ENCODE measurements at places on chromosomes 6 and 20. TPM values are rescaled to one million over a fixed set of nuclear protein-coding genes. Genes with fewer than 3 reads are reported as not detected.
A peak's percentile ranks its signal among the peaks of the same experiment; 100 is the strongest.

- peaks cover 14% of the 10 kb centered on the region for H3K27me3 ChIP-seq
- no peaks in the 10 kb centered on the region for H3K4me1 ChIP-seq
- peak within 1 kb of the TSS; percentile 22 for H3K4me3 ChIP-seq
- H3K27ac ChIP-seq, result no peak within 1 kb of the TSS
Observed at GRCh38 chr6:35776364-35777215, at the start of gene CLPSL2. CLPSL2 (plus strand) TSS chr6:35776598; CDS start chr6:35776619, 21 bp downstream.

The RSPH4A gene
- polyA plus RNA-seq, result not detected

- no peak for DNase-seq
- no peaks in the 10 kb centered on the region for H3K36me3 ChIP-seq
Observed at GRCh38 chr6:113994934-113995342, 24.0 kb upstream of the HDAC2 start.

GRCh38 chr6:155505608-155505989 lies 50.0 kb upstream of the NOX3 start:
- no peaks in the 10 kb centered on the region for H3K4me1 ChIP-seq
- H3K27ac ChIP-seq, result no peak overlapping the region

The SMLR1 gene
- not detected for polyA plus RNA-seq

DNA sequence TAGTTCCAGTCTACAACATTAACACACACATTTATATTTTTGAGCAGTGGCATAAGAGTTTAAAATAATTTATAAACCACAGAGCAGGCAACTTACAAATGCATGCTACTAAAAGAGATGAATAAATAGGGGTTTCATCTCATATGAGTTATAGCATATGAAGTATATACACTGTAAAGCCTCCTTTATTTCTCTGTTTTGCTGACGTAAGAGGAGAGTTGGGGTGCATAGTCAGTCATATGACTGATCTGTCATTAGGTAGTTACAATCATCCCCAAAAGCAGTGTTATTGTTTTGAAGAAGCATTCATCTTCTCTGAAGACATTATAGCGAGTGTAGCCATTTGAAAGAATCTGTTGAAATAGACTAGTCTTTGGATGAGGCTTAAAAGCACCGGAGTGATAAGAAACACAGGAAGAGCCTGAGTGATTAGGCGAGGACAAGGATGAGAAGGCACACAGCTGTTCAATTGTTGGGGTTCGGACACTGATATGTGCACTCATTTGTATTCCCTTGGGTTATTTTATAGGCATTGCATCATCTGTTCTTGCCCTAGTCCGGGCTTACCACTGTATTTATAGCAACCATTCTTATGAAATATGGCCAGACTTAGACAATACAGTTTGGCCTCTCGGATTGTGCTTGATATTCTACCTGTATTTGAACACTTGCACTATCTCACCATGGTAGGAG lies 325.7 kb downstream of the SAMD5 start:
- no peak overlapping the region for H3K27ac ChIP-seq
- no peaks in the 10 kb centered on the region for H3K36me3 ChIP-seq
- H3K4me3 ChIP-seq, result no peak overlapping the region
- no peaks in the 10 kb centered on the region for H3K4me1 ChIP-seq
- DNase-seq, result no peak

DNA sequence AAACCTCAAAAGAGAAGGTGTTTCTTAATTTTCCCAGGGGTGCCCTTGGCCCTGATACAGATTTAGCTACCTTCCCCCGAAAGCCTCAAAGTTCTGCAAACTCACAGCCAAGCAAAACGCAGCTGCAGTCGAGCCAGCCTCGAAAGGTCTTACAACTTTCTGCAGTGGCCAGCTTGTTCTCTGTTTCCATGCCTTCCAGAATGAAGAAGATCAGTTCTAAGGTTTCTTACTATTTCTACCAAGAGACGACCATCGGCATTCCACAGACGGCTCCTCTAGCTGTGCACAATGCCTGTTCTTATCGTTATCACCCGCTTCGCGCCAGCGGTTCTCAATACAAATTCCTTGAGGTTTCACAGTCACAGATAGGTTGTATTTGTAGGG lies 28.5 kb upstream of the CCR6 start:
- H3K27me3 ChIP-seq, result no peaks in the 10 kb centered on the region
- H3K4me3 ChIP-seq, result peak overlapping the region; percentile 46
- DNase-seq, result no peak
- no peaks in the 10 kb centered on the region for H3K36me3 ChIP-seq
- peaks cover 52% of the 10 kb centered on the region for H3K4me1 ChIP-seq

DNA sequence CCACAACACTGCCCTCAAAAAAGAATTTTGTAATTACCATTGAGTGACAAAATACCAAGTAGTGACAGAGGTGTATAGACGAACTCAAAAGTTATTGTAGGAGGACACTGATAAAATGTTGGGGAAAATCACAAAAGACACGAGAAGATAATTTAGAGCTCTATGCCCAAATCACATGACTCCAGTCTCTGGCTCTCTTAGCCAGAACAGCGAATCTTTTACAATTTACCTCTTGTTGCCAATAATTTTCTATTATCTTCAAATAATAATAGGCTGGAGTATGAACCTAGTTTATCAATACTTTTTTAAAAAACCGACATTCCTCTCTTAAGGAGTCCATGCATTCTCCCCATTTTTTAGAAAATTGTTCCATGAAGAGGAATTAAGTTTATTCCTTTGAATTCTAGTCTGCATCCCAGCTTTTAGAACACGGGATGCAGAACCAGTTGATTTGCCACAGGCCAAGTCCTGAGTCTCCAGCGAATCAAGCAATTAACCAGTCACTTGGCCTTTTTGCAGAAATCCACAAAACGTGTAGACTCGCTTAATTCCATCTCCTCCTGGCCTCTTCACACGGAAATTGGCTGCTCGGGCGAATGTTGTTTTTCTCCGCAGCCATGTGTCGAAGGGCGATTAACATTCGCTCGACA lies 507 bp upstream of the RIPPLY2 start:
- H3K36me3 ChIP-seq, result no peaks in the 10 kb centered on the region
- no peaks in the 10 kb centered on the region for H3K4me1 ChIP-seq
- H3K4me3 ChIP-seq, result no peak overlapping the region
- peaks cover 28% of the 10 kb centered on the region for H3K27me3 ChIP-seq
- no peak overlapping the region for H3K27ac ChIP-seq

The CUL7 gene
- polyA plus RNA-seq, result 2.1 TPM

The GTF2H4 gene
- 7.5 TPM for polyA plus RNA-seq

GRCh38 chr20:34322267-34323105 lies 19.3 kb upstream of the AHCY start:
- no peaks in the 10 kb centered on the region for H3K27me3 ChIP-seq
- H3K4me1 ChIP-seq, result peaks cover 9% of the 10 kb centered on the region
- H3K4me3 ChIP-seq, result no peak overlapping the region
- DNase-seq, result no peak
- no peaks in the 10 kb centered on the region for H3K36me3 ChIP-seq

DNA sequence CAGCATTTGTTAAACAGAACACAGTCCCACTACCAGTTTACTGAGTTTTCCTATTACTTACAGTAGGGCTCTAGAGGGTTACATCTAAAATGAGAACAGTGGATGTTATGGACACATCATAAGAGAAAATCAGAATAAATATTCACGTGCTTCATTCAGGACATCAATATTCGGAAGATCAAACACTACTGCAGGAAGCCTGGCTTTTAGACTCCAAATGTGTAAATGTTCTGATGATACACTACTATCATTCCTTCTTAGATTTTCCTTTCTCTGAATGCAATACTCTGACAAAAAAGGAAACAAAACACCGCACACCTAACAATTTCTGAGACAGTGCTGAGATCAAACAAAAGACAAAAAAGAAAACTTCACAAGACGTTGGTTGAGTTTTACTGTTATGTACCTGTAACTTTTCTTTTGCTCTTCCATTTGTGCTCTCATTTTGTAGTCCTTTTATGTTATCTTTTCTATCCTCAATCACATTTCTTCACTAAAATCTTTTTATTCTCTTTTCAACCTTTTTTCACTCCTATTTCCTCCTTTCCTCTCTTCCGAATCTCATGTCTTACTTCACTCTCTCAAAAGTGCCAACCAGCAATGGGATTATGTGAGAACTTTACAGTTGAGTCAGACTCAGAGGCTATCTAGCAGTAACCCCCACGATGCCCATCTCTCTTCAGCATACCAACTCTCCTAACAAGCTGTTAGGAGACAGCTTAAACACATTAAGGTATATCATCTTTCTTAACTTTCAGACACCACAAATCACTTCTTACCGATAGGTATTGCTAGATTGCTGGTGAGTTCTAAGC lies 1.7 kb downstream of the FAM184A start:
- DNase-seq, result no peak
- H3K36me3 ChIP-seq, result no peaks in the 10 kb centered on the region
- peak overlapping the region; percentile 53 for H3K4me3 ChIP-seq

- no peak overlapping the region for H3K27ac ChIP-seq
- no peaks in the 10 kb centered on the region for H3K27me3 ChIP-seq
- no peaks in the 10 kb centered on the region for H3K4me1 ChIP-seq
- H3K36me3 ChIP-seq, result peaks cover 23% of the 10 kb centered on the region
- no peak overlapping the region for H3K4me3 ChIP-seq
Observed at GRCh38 chr6:53028467-53028866, 33.4 kb upstream of the GSTA4 start.

The DNAH8 gene
- polyA plus RNA-seq, result not detected

The SAPCD1 gene
- polyA plus RNA-seq, result not detected

Data from CD8-positive, alpha-beta memory T cell (primary cell).